ENCODE measurements at places on chromosomes 3 and 15. TPM values are rescaled to one million over a fixed set of nuclear protein-coding genes. Genes with fewer than 3 reads are reported as not detected.

Gene COL6A5
- total RNA-seq: under 0.01 TPM

Gene DAZL
- not detected for total RNA-seq

Gene FURIN
- 8.7 TPM for total RNA-seq

Gene SPINT1
- total RNA-seq: 5.1 TPM

Gene SLC24A1
- total RNA-seq: 1.4 TPM

Gene SNURF
- 51.9 TPM for total RNA-seq

Gene AP3B2
- total RNA-seq: 52.9 TPM

Gene ANKRD63
- total RNA-seq: not detected

Gene ATP2B2
- total RNA-seq: 79.5 TPM

Gene SLC6A20
- total RNA-seq: 2.7 TPM

- no peak for DNase-seq
Measured at GRCh38 chr3:12957339-12957738, 115.9 kb downstream of the IQSEC1 start.

DNA sequence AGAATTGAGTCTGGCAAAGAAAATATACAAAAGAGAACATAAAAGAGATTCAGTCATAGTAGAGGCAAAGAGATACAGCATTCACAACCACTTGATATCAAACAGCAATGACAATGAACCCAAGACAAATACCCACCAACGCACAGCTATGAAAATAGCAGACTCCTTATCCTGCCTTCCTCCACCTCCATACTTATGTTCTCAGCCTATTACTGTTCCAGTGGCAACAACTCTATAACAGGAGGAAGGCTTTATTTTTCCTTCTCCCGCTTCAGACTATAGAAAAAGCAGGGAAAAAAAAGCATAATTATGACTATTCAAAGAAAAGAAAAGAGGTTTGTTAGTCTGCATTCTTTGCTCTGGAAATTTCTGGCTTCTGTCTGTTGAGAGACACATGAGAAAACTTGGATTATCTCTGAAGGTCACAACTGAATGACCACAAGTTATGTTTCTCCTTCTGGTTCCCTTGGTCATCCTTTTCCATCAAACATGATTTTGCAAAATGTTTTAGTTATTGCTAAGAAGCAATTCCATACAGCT, 81.2 kb upstream of the PLXND1 start:
- no peak for DNase-seq

DNA sequence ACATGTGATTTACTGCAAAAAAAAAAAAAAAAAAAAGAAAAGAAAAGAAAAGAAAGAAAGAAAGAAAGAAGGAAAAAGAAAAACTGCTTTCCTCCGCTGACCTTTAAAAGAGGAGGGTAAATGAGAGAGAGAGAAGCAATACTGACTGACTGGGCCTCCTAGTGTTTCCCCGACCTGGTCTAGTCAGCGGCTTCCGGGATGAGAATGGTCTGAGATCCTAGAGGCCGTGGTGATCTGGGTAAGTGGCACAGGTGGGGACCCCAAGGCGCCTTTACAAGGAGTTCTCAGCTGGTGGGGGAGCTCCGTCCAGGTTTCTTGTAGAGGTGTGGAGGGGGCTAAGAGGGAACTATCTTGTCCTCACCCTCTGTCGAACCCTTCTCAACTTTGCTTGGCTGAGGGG, 223.1 kb downstream of the MEIS2 start:
- no peak for DNase-seq

DNA sequence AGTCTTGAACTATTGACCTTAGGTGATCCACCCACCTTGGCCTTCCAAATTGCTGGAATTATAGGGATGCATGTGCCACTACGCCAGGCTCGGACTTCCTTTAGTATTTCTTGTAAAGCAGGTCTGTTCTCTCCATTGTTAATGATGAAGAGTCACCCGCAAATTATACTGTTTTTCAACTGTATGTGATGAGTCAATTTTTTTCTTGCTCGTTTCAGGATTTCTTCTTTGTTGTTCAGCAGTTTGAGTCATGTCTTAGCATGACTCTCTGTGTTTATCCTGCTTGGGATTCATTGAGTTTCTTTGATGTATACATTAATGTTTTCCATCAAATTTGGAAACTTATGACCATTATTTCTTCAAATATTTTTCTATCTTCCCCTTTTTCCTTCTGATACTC, 28.9 kb downstream of the GRAMD1C start:
- DNase-seq: no peak

GRCh38 chr3:130528120-130528519, 11.1 kb downstream of the COL6A6 start:
- DNase-seq: no peak

GRCh38 chr15:77985031-77985930, 92.2 kb downstream of the TBC1D2B start:
- no peak for DNase-seq

DNA sequence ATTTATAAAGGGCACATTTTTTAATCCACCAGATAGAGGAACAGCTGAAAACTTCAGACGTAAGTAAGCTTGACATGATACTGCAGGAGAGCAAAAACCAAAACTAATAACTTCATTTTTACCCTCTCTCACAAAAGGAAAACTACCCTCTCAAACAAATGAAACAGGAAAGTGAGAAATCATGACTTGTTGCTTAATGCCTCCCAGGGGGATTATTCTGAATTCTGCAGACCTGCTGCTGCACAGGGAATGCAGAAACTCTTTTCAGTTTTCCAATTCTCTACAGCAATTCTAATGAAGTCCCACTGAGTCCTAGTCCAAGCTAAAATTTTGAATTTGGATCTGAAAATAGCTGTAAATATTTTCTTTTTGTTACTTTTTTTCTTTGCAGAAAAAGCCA, 637.1 kb upstream of the CCDC54 start:
- no peak for DNase-seq

DNA sequence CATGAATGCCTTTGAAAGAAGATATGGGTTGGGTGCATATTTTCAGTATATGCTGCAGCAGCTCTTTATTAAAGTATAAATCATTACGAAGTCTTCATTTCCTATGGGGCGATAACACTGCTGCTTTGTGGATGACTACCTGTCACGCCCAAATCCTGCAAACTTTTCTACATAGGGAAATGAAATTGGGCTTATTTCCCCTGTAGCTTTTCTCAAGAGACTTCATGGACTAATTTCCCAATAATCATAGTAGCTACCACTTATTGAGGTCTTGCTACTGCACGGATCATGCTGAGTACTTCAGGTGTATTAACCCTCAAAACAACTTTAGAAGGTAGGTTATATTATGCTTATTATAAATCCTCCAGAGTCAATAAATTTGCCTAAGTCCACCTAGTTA, 8.0 kb downstream of the TGFBR2 start:
- DNase-seq: no peak

DNA sequence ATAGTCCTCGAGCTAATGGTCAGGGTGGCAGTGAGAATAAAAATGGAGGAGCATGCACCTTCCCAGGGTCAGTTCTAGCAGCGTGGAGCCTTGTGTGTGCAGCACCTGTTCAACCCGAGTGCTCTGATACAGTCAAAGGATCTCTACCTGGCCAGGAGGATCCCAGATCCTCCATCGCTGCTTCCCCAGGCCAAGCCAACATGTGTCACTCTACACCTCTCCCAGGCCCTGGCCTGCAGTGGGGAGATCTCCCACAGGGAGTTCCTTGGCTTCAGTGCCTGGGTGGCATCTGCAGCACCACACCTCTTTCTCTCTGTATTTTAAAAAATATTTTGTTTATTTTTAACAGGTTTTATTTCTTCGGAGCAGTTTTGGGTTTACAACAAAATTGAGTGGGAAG, 414.8 kb upstream of the C2CD4B start:
- no peak for DNase-seq

DNA sequence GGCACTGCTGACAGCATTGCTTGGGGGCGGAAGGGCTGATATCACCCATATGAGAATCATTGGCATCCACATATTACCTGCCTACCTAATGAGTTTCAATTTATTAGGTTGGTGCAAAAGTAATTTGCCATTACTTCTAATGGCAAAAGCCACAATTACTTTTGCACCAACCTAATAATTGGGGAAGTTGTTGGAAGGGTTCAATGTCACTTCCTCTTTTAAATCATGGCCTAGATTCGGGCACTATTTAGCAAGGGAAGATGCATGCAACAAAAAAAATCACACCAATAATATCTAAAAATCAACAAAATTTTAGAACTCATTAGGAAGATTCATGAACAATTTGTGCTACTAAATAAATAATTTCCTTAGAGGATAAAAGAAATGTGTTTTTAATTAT, 56.0 kb upstream of the AGTR1 start:
- no peak for DNase-seq

GRCh38 chr15:69992348-69992747, 105.4 kb downstream of the TLE3 start:
- no peak for DNase-seq

DNA sequence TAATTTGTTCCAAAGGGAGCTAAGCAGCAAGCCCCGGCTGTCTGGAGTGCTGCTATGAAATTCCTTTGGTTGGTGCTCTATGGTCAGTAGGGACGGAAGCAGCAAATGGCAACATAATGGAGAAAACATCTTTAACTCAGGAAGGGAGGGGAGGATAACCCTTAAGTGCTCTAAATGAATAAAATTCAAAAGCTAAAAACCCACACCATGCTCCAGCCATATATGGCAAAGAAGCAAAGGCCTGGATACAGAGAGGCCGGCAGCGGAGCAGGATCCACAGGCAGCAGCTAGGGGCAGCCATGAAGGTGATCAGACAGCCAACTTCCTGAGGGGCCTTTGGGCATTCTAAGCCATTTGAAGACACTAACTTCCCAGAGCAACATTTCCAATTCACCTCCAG, 38.9 kb downstream of the IL17RD start:
- DNase-seq: no peak

- no peak for DNase-seq
Measured at GRCh38 chr15:42595626-42596240, 20.3 kb downstream of the STARD9 start.

DNA sequence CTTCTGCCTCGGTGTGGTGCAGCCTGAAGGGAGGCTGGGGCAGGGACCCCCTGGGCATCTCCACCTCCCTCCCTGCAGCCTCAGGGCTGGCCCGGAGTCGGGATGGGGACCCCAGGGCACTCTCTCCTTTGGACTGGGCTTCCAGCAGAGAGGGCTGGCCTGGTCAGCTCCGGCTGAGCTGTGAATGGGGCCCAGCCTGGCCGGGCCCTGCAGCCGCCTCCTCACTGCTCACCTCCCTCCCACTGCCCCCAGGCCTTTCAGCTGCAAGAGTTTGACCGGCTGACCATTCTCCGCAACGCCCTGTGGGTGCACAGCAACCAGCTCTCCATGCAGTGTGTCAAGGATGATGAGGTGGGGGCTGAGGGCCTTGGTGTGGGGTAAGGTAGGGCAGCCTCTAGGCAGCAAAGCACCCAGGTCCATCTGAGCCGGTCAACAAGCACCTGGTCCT, 36.0 kb downstream of the PSTPIP1 start:
- no peak for DNase-seq

DNA sequence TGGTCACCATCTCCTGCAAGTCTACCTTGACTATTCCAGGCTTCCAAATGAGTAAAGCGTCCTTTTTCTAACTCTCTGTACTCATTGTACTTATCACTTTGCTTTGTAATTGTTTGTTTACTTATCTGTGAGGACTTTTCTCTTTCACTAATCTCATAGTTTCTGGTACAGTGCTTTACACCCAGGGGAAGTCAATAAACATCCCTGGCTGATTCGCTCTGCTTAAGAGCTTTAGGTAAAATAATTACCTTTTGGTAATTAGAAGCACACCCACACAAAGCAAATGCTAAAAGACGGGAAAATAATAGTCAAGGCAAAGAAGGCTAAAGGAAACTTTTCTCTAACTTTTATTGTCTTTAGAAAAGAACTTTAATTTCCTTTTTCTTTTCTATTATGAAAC, 466.9 kb upstream of the ROBO1 start:
- DNase-seq: no peak

DNA sequence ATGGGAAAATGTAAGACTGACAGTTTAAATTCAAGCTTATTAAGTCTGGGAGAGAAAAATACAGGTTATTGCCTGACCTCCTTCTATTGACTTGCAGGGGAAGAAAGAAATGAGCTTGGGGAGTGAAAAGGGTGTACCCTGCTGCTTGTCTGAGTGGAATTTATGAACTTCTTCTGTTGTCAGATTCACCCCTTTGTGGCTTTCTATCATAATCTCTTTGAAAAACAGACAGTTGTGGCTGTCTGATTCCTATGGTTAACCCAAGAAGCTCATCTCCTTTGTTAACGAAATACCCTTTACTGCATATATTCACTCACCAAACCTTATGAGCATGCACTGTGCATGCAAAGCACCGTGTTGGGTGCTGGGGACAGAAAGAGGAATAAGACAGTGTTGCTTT, 22.5 kb downstream of the GPD1L start:
- no peak for DNase-seq

All from occipital lobe (tissue), 3 donors.